ENCODE measurements at places on chromosomes 1 and 21.
A peak's percentile ranks its signal among the peaks of the same experiment; 100 is the strongest.

DNA sequence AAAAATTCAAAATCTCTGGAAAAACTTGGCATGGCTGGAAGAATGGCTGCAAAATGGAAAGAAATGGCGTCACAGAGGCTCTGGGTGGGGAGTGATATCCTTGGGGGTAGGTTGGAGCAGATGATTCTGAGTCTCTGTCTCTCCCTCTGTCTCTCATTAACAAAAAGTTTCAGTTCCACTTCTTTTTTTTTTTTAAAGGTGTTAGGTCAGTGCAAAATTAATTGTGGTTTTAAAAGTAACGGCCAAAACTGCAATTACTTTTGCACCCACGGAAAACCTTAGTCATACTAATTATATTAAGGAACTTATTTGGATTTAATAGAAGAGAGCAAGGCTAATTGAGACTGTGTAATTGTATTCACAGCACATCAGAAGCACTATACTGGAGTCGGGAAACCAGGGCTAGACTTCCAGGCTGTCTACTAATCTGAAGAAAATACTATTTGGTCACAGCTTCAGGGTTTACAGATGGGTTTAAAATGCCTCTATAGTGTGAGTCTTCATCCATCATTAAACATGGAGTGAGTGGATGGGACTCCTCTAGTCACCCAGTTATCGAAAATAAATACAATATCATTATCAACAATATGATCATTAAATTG lies 289.1 kb upstream of the PLD5 start:
- no peak for DNase-seq

DNA sequence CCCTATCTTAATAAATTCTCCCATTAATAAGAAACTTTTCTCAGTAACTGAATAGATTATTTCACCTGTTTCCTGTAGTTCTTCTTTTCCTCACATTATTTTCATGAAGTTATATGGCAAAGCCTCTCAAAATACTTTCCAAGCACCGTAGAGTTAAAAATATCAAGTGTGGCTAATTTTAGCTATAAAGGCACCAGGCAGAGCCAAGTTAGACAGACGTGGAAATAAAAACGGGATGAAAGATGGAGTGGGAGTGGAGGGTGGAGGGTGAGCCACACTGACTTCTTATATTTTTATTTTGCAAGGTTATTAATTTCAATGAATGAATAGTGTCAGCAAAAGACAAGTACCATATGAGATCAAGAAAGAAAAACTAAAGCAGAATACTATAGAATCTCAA lies 71.7 kb downstream of the ENAH start:
- no peak for DNase-seq

DNA sequence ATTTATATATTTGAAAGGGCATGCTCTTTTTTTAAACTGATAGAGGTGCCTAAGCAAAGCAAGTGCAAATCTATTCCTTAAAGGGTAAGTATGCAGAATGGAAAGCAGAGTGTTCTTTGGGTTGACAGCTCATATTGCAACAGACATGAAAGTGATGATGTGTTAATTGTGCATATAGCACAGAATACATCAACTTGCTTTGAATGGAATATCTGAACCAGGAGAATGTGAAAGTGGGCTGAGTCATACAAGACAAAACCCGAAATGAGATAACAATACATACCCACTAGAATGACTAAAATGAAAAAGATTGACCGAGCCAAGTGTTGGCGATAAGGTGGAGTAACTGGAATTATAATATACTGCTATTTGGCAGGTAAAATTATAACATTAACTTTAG lies 4.3 kb downstream of the CR1 start:
- no peak for DNase-seq

- DNase-seq, result no peak
Observed at GRCh38 chr1:14482784-14483450, 115.6 kb upstream of the KAZN start.

DNA sequence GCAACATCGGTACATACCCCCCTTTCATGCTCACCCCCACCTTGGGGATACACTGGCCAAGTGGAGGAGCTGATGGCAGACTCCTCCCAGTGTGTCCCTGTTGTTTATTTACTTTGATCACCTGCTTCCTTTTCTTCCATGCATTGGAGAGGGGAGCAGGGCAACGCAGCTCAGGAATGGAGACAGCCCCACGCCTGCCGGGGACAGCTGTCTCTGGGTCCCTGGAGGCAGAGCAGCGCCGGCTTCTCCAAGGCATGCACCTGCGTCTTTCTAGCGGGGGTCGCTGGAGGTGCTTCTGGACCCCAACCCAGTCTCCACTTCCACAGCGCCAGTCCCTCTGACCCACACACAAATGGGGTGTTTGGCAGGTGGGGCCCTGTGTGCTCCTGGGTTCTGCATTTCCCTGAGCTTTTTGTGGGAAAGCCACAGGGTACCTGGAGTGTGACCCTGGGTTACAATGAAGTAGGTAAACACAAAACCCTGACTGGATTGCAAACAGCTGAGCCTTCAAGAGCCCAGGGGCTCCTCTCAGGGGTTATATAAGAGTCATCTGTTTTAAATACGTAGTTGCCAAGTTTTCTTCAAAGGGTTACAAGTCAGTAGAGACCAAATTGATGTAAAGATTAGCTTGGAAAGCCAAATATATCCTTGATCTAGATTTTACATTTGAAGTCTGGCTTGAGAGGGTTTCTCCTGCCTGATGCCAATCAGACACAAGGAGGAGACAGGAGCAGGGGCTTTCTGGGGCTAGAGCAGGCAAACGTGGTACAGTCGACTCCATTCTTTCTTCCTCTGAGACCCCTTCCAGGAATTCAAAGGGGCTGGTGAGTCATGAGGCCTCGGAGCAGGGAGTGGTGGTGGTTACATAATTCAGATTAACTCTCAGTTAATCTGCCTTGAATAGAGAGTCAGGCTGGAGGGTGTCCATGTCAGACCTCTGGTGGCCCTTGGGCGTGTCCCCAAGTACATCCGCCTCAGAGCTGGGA lies 4.5 kb downstream of the AJAP1 start:
- DNase-seq, result no peak

- DNase-seq, result no peak
Observed at GRCh38 chr1:110727246-110727645, 52.5 kb upstream of the KCNA3 start.

DNA sequence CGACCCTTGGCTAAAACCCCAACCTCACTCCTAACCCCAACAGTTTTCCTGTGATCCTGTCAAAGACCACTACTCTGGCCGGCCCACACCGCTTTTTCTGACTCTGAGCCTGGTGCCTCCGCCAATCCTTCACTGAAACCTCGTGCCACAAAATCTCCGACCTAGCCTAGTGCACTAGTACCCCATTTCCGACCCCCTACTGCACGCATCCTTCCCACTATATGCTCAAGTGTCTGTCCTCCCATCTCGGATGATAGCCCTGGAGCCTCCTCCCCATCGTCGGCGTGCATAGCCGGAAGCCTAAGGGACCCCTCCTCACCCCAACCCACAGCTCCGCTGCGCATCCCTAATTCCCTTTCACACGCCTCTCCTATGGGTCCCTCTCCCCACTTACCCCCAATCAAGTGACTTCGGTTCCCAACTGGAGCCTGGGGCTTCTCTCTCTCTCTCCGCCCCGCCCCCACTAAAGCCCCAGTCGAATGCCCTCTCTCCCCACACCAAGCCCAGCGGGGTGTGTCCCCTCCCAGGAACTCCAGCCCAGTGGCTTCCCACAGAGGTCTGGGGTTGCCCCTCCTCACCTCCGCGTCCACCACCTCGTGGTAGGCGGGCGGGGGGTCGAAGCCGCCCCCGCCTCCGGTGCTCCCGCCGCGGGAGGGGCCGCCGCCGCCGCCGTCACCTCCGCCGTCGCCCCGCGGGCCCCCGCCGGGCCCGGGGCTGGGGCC lies 791 bp downstream of the USP24 start:
- DNase-seq, result peak; percentile 23

- no peak for DNase-seq
Observed at GRCh38 chr1:178266619-178267066, 172.7 kb downstream of the RASAL2 start.

GRCh38 chr1:245822996-245823395 lies 668.2 kb downstream of the KIF26B start:
- no peak for DNase-seq

DNA sequence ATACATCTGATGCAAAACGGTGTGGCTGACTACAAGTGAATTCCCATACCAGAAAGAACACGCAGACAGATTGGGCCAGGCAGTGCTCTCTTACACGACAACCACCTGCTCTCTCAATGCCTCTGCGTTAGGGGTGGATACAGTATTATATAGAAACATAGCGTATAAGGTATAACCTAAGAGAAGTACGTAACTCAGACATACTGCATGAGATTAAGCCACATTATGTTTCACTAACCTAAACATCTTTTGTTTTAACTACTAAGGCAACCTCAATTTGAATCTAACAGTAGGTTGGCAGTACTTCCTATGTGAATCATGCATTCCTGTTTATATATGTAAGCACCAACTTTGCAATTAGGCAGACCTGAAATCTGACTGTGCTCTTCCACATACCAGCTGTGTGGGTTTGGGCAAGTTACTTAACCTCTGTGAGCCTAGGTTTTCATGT lies 58.1 kb upstream of the COA6 start:
- DNase-seq, result no peak

DNA sequence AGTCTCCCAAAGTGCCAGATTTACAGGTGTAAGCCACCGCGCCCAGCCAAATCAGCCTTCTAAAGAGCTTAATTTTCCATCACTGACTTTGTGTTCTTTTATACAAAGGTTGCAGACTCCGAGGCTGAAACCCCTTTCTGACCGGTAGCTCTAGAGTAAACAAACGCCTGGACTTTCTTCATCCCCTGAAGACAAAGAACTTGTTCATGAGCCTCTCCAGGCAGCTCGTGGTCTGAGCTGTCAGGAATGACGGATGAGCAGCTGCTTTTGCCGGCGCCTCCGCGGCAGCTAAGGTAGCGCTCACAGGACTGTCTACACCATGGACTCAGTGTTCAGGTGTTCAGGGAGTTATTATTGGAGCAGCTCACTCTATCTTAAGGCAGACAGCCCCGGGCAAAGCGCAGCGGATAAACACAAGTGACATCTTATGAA lies 128.5 kb upstream of the ERRFI1 start:
- no peak for DNase-seq

DNA sequence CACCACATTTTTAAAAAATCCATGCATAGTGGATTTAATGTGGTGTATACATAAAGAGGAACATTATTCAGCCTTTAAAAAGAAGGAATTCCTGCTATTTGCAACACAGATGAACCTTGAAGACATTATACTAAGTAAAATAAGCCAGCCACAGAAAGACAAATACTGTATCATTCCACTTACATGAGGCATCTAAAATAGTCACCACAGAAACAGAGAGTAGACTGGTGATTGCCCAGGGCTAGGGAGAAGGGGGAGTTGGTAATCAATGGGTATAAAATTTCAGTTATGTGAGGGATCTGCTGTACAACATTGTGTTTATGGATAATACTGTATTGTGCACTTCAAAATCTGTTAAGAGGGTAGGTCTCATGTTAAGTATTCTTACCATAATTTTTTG lies 10.0 kb downstream of the FAM163A start:
- DNase-seq, result no peak

DNA sequence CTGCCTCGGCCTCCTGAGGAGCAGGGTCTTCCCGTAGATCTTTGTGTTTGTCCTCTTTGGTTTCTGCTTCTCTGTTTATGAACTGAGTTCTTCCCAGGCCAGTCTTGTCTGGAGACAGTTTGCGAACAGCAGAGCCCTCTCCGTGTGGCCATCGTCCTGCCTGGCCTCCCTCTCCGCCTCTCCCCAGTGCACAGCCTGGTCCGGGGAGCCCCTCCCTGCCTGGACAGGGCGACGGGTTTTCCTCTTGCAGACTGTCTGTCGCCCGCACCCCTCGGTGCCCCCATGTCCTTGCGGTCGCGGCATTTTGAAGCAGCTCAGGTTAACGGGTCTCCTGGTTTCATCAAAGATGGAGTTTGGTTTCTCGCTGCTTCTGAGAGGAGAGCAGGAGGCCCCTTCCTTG lies 34.8 kb downstream of the SLX9 start:
- DNase-seq, result no peak

DNA sequence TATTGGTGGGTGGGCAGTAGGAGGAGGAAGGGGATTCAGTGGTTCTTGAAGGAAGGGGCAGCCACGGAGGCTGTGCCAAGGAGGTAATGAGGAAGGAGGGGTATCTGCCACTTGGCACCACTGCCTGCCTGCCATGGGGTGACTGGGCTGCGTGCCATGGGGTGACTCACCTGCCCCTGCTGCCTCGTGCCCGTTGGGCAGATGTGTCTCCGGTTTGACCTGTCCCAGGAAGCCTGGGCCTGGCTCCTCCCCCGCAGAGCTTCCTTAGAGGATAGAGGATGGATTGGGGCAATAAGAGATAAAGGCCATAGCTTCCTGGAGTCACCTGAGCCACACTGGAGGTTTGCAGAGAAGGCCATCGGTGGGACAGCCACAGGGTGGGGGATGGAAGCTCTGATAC lies 1.7 kb downstream of the PADI3 start:
- no peak for DNase-seq

DNA sequence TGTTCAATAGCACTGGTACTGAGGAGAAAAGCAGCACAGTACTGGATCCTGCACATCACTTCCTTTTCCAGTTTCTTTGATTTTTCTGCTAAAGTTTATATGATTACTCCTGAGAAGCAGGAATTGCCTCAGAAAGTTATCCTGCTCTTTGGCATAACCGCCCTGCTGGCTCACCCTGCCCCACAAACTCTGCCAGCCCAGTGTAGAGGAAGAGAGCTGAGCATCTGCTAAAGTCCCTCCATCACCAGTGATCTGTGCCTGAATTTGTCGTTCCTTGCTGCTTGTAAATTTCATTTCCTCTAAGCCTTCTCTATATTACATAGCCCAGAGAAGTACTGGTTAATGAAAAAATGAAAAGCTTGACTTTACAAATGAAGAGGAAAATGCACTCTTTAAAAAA lies 87.0 kb upstream of the C1orf21 start:
- DNase-seq, result no peak

DNA sequence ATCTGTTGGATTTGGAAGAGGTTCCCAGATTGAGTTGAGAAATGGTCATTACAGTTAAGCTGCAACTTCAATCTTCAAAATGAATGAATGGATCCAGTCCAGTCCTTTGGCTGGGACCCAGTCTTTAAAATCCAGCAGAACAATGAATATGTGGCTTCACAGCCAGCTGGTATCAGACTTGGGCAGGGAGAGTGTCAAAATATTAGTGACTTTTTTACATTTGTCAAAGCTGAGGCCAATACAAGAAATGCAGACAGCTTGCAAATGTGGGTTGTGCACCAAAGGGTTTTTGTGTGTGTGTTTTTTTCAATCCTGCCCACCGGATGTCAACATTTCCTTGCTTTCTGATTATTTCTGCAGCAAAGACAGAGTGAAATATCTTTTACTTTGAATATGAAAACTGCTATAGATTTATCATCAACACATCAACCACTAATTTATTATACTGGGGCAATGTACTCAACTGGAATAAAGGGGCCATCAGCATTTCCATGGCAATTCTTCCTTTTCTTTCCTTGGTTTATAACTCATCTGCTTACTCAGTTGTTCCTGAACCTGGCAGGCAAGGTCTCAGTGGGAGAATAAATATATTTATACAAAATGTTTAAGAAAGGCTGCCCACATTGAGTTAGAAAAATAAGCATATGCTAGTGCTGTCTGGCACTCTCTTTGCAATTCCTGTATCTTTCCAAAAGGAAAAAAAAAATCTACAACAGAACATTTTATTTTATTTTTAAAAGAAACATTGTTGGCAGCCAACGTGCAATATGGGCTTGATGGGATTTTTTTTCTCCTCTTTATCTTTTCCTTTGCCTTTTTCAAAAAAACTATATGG lies 491.6 kb upstream of the C1orf87 start:
- no peak for DNase-seq

- peak; percentile 54 for DNase-seq
Observed at GRCh38 chr21:33265664-33266049, 510 bp upstream of the IL10RB start.

All from tibial nerve (tissue), 4 donors.